ENCODE measurements at places on chromosomes 7 and 10. TPM values are rescaled to one million over a fixed set of nuclear protein-coding genes. Genes with fewer than 3 reads are reported as not detected.

GRCh38 chr10:120131183-120131582, 238.7 kb downstream of the SEC23IP start:
- H3K27me3 ChIP-seq, result peaks cover 7% of the 10 kb centered on the region
- DNase-seq, result no peak
- no peaks in the 10 kb centered on the region for H3K4me1 ChIP-seq
- H3K4me3 ChIP-seq, result no peak overlapping the region
- H3K27ac ChIP-seq, result no peak overlapping the region

DNA sequence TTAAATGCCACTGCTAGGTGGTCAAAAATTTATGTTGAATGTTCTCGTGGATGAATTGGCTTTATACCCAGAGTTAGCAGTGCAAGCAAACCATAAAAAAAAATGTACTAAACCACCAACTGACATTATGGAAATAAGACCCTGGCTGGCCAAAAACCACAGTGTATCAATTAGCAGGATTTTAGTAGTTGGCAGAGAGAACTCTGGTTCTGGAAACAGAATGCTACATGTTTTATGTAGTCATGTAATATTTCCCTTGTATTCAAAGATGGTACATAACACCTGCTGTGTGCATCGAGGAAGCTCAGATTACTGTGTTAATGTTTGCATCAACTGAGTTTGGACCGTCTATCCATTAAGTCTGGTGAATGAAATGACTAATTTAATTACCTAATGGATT, 618.5 kb downstream of the CCSER2 start:
- H3K4me3 ChIP-seq, result no peak overlapping the region
- H3K4me1 ChIP-seq, result no peaks in the 10 kb centered on the region
- no peak for DNase-seq
- no peaks in the 10 kb centered on the region for H3K27me3 ChIP-seq
- no peak overlapping the region for H3K27ac ChIP-seq
- H3K36me3 ChIP-seq, result no peaks in the 10 kb centered on the region

- no peak for DNase-seq
- H3K36me3 ChIP-seq, result peaks cover 27% of the 10 kb centered on the region
- H3K4me3 ChIP-seq, result no peak overlapping the region
- no peaks in the 10 kb centered on the region for H3K27me3 ChIP-seq
- no peak overlapping the region for H3K27ac ChIP-seq
Measured at GRCh38 chr7:8064828-8065227, 96.2 kb downstream of the GLCCI1 start.

GRCh38 chr10:101613646-101614045, 25.5 kb downstream of the DPCD start:
- no peak overlapping the region for H3K27ac ChIP-seq
- H3K4me1 ChIP-seq, result peaks cover 7% of the 10 kb centered on the region
- no peaks in the 10 kb centered on the region for H3K27me3 ChIP-seq

GRCh38 chr7:69246758-69247157, 351.5 kb upstream of the AUTS2 start:
- no peaks in the 10 kb centered on the region for H3K27me3 ChIP-seq
- H3K4me3 ChIP-seq, result no peak overlapping the region
- DNase-seq, result no peak
- H3K4me1 ChIP-seq, result no peaks in the 10 kb centered on the region
- H3K27ac ChIP-seq, result no peak overlapping the region

GRCh38 chr10:29208845-29209244, 80.0 kb upstream of the LYZL1 start:
- H3K4me3 ChIP-seq, result no peak overlapping the region
- H3K27me3 ChIP-seq, result peaks cover 13% of the 10 kb centered on the region
- no peak for DNase-seq
- no peaks in the 10 kb centered on the region for H3K36me3 ChIP-seq
- H3K27ac ChIP-seq, result no peak overlapping the region

- DNase-seq, result no peak
- no peaks in the 10 kb centered on the region for H3K36me3 ChIP-seq
- H3K27me3 ChIP-seq, result peaks cover 6% of the 10 kb centered on the region
- H3K4me3 ChIP-seq, result no peak overlapping the region
- no peaks in the 10 kb centered on the region for H3K4me1 ChIP-seq
- H3K27ac ChIP-seq, result no peak overlapping the region
Measured at GRCh38 chr10:113590581-113590980, 37.7 kb downstream of the HABP2 start.

DNA sequence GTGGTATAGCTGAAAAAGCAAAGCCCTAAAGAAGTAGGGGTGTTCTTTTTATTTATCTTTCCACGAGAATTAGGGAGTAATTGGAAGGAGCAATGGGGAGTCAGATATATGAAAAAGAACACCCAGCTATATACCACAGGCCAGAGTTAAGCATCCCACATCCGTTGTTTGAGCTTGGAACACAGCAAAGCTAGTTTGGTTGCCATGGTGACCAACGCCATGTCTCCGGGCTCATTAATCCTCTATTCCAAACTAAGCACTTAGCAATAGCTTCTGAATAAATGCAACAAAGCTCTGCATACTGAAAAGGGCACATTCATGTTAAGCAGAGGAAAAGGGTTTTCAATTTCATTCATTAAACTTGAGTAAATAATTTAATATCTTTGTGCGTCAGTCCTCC, 23.5 kb downstream of the ASB4 start:
- H3K27ac ChIP-seq, result no peak overlapping the region
- peak; percentile 10 for DNase-seq
- H3K4me3 ChIP-seq, result no peak overlapping the region

DNA sequence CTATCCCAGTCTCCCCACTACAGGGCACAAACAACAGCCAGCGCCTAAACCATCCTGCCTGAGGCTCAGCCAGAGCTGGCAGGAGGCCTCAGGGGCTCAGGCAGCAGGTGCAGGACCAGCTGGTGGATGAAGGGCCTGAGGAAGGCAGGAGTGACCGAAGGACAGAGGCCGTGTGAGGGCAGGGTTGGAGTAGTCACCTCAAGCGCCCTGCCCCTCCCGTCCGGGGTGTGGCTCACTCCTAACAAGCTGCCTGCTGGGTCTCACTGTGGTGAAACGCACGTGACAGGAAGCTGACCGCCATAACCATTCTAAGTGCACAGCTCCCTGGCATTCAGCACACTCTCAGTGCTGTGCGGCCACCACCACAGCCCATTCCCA, 281.1 kb downstream of the ELFN1 start:
- no peak overlapping the region for H3K27ac ChIP-seq
- no peaks in the 10 kb centered on the region for H3K27me3 ChIP-seq
- peak; percentile 53 for DNase-seq
- no peak overlapping the region for H3K4me3 ChIP-seq
- H3K36me3 ChIP-seq, result peaks cover 2% of the 10 kb centered on the region

- no peaks in the 10 kb centered on the region for H3K27me3 ChIP-seq
- no peak for DNase-seq
- no peak overlapping the region for H3K4me3 ChIP-seq
- H3K36me3 ChIP-seq, result peaks cover 40% of the 10 kb centered on the region
Measured at GRCh38 chr7:158740013-158740656, 35.5 kb upstream of the NCAPG2 start.

DNA sequence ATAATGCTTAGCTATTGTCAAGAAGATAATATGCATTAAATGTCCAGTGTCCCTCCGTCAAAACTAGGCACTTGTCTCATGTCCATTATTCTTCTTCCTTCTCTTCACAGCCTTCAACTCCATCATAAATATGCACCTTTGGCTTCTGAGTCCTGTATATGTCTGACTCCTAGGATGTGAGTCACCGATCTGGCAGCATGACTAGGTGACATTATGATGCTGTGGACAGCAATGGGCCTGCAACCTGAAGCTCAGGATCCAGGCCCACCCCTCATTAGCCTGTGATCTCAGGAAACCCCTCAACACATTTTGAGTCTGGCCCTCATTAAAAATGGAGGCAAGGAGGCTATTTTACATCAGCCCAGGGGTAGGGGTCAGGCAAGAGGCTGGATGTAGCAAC, 362.5 kb upstream of the ZMIZ1 start:
- DNase-seq, result no peak
- no peak overlapping the region for H3K27ac ChIP-seq
- H3K4me3 ChIP-seq, result no peak overlapping the region
- no peaks in the 10 kb centered on the region for H3K4me1 ChIP-seq
- peaks cover 6% of the 10 kb centered on the region for H3K27me3 ChIP-seq
- no peaks in the 10 kb centered on the region for H3K36me3 ChIP-seq

DNA sequence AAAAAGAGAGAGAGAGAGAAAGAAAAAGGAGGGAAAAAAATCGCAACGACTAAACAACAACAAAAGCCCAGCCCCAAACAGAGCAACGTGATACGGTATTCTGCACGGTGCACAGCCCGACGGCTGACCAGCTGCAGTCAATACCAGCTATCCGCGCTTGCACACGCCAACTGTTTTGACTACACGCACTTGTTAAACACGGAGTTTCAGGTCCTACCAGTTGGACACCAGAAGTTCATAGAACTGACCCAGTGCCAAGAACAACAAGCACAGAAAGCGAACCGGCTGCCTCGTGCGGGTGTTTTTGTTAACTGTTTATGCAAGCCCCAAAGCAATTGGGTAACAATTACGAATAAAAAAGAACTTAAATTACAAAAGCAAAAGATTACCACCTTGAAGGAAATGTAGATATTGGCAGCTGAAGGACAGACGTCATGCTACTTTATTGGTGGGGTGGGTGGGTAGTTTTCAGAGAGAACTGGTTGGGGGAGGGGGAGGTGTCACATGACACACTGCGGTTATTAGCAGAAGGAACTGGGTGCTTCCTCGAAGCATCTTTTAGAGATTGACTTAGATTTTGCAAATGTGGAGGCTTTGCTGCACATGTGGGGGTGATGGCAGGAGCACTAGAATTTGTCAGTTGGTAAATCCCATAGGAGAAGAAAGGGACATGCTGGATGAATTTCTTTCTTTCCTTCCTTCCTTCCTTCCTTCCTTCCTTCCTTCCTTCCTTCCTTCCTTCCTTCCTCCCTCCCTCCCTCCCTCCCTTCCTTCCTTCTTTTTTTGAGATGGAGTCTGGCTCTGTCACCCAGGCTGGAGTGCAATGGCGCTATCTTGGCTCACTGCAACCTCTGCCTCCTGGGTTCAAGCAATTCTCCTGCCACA, 110.6 kb upstream of the EFCAB10 start:
- peaks cover 47% of the 10 kb centered on the region for H3K4me1 ChIP-seq
- H3K27ac ChIP-seq, result peak overlapping the region; percentile 76
- DNase-seq, result peak; percentile 78
- peak overlapping the region; percentile 78 for H3K4me3 ChIP-seq

DNA sequence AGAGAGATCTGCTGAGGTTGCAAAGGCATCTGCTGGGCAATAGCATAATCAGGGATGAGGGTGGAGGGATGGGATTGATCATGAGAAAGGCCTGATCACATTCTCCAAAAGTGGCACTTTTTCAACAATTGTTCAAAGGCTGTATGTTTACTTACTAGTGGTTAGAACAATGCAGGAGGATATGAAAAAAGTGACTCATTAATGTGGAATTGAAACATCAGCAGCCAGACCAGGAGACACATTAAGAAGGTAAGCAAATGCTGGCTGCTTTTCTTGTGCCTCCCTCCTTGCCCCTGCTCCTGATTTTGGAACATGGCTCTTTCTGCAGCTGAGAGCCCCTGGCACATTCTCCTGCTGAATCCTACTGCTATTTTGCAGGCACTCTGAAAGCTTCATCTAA, 63.5 kb downstream of the FAM204A start:
- peaks cover 7% of the 10 kb centered on the region for H3K27me3 ChIP-seq
- no peaks in the 10 kb centered on the region for H3K4me1 ChIP-seq
- H3K36me3 ChIP-seq, result no peaks in the 10 kb centered on the region
- H3K4me3 ChIP-seq, result no peak overlapping the region
- H3K27ac ChIP-seq, result no peak overlapping the region

- peak overlapping the region; percentile 45 for H3K4me3 ChIP-seq
- peak overlapping the region; percentile 62 for H3K27ac ChIP-seq
- H3K27me3 ChIP-seq, result no peaks in the 10 kb centered on the region
- H3K4me1 ChIP-seq, result peaks cover 76% of the 10 kb centered on the region
- DNase-seq, result peak; percentile 27
Measured at GRCh38 chr10:35447693-35448407, 111.5 kb downstream of the CCNY start.

- H3K4me1 ChIP-seq, result no peaks in the 10 kb centered on the region
- H3K27me3 ChIP-seq, result peaks cover 3% of the 10 kb centered on the region
- no peak overlapping the region for H3K4me3 ChIP-seq
- H3K27ac ChIP-seq, result no peak overlapping the region
- no peaks in the 10 kb centered on the region for H3K36me3 ChIP-seq
Measured at GRCh38 chr10:125343118-125343925, 183.0 kb upstream of the CTBP2 start.

DNA sequence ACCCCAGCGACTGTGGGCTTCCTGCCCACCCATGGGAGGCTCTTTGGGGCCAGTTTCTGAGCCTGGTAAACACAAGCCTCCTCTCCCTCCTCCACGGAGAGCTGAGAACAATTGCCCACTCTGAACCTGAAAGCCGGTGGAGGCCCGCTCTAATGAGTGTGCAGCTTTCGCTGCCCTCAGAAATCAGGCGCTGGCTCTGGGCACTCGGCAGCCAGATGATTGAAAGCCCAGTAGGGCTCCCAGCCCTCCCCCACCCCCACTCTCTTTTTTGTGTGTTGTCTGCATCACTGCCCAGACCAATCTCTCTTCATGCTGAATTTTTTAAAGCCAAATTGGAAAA, 438.9 kb downstream of the RPS24 start:
- no peak overlapping the region for H3K4me3 ChIP-seq
- H3K27me3 ChIP-seq, result peaks cover 2% of the 10 kb centered on the region
- H3K4me1 ChIP-seq, result no peaks in the 10 kb centered on the region
- H3K27ac ChIP-seq, result no peak overlapping the region

DNA sequence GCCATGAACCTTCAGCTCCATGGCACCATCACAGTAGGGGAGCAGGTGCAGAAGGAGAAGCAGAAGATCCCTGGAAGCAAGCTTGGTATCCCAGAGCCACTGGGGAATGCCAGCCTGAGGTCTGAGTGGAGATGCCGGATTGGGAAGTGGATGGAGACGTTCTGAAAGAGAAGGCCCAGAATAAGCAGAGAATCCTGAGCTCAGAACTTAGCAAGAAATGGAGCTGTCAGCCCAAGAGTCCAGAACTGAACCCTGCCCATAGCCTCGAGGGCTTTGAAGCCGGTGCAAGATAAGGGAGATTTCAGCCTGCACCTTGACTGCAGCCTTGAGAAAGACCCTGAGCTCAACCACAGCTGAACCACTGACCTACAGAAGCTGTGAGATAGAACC, 13.9 kb upstream of the GDF10 start:
- H3K4me3 ChIP-seq, result no peak overlapping the region
- H3K4me1 ChIP-seq, result peaks cover 22% of the 10 kb centered on the region
- H3K27me3 ChIP-seq, result no peaks in the 10 kb centered on the region
- DNase-seq, result no peak
- no peaks in the 10 kb centered on the region for H3K36me3 ChIP-seq

BAMBI gene
- 0.33 TPM for total RNA-seq

ODAD2 gene
- 0.10 TPM for total RNA-seq

GFRA1 gene
- total RNA-seq, result not detected

STAMBPL1 gene
- total RNA-seq, result 27.9 TPM

ADAM8 gene
- total RNA-seq, result 160 TPM

ARHGEF5 gene
- total RNA-seq, result 17.2 TPM

KEL gene
- 0.34 TPM for total RNA-seq

LCOR gene
- total RNA-seq, result 15.0 TPM

DMBT1 gene
- total RNA-seq, result not detected
